ENCODE measurements at places on chromosomes 7 and 10. TPM values are rescaled to one million over a fixed set of nuclear protein-coding genes. Genes with fewer than 3 reads are reported as not detected.

Gene C10orf105
- total RNA-seq = not detected

Gene LIPJ
- not detected for total RNA-seq

Gene LRRD1
- 0.31 TPM for total RNA-seq

GRCh38 chr10:95790982-95791381, 35.0 kb downstream of the ENTPD1 start:
- no peak overlapping the region for H3K27ac ChIP-seq
- no peaks in the 10 kb centered on the region for H3K36me3 ChIP-seq
- H3K4me3 ChIP-seq = no peak overlapping the region
- H3K27me3 ChIP-seq = no peaks in the 10 kb centered on the region
- H3K4me1 ChIP-seq = no peaks in the 10 kb centered on the region

GRCh38 chr10:3852147-3852904, 67.3 kb upstream of the KLF6 start:
- peak overlapping the region; percentile 58 for H3K4me3 ChIP-seq
- H3K27ac ChIP-seq = peak overlapping the region; percentile 99
- H3K4me1 ChIP-seq = peaks cover 40% of the 10 kb centered on the region
- DNase-seq = peak; percentile 29
- H3K27me3 ChIP-seq = no peaks in the 10 kb centered on the region
- H3K36me3 ChIP-seq = peaks cover 2% of the 10 kb centered on the region

All from progenitor cell of endocrine pancreas (in vitro differentiated cells).